ENCODE measurements at places on chromosomes 2 and 18.

- no peak for DNase-seq
Measured at GRCh38 chr2:165645930-165646831, 147.9 kb downstream of the GALNT3 start.

- DNase-seq, result no peak
Measured at GRCh38 chr2:38933653-38934052, 44.0 kb downstream of the ARHGEF33 start.

DNA sequence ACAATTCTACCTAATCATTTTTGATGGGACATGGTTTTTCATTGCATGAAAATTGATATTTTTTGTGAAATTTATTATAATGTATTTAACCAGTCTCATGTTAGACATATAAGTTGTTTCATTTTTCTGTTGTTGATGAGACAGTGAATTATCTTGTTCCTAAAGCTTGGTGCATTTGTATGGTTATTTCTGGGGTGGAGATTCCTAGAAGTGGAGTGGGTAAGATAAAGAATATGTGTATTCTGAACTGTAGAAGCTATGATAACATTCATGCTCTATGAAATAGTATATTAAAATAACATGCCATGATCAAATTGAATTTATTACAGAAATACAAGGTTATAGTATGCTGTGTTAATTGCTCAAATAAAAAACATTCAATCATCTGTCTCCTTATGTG is 69.2 kb downstream of the BOLA3 start:
- no peak for DNase-seq

- no peak for DNase-seq
Measured at GRCh38 chr2:219281588-219281987, 2.4 kb downstream of the DNAJB2 start.

- DNase-seq, result no peak
Measured at GRCh38 chr2:126542247-126542646, 113.7 kb upstream of the GYPC start.

DNA sequence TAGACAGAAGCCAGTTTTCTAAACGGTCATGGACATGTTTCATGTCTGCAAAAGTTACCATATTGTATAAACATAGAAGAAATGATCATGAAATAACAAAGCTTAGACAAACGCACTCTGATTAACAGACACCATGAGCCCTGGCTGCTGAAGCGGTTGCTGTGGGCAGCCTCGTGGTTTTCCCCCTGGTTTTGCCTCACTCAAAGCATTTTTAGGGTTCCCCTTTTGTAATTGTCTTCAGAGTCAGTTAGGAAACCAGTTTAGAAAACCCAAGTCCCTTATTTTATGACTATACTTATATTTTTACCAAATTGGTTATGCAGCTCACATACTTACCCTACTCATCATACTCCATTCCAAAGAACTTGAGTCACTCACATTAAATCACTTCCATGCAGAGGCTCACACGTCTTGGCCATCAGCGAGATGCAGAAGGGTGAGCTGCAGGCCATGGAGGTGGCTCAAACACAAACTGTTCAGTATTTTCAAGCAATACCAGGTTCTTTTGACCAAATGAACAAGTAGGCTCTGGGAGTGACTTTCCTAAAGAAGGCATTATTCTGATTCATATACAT is 105.6 kb upstream of the SALL3 start:
- no peak for DNase-seq

- no peak for DNase-seq
Measured at GRCh38 chr2:100178085-100178788, 35.8 kb upstream of the AFF3 start.

- no peak for DNase-seq
Measured at GRCh38 chr2:112001136-112001715, 53.8 kb upstream of the TMEM87B start.

GRCh38 chr2:40016151-40016885 is 237.3 kb upstream of the THUMPD2 start:
- no peak for DNase-seq

- peak; percentile 30 for DNase-seq
Measured at GRCh38 chr2:232533944-232534710, 5.4 kb upstream of the CHRNG start.

DNA sequence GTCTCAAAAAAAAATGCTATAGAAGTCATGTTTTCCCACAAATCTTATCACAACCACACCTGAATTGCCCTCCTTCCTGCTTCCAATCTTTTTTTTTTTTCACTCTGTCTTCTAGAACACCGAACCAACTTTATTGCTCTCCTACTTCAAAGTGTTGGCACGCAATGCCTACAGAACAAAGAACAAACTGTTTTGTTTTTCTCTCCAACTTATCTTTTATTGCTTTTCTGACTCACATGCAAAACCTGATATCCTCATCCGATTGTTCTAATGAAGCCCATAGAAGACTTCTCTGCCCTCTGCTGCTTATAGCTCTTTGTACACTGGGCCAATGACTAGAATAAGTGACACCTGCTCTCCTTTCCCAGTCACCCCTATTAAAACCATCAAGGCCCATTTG is 602.8 kb downstream of the EPHA4 start:
- no peak for DNase-seq

GRCh38 chr2:104825124-104825865 is 28.6 kb upstream of the POU3F3 start:
- DNase-seq, result no peak

- DNase-seq, result no peak
Measured at GRCh38 chr18:25133879-25134278, 218.1 kb downstream of the ZNF521 start.

- no peak for DNase-seq
Measured at GRCh38 chr2:144374163-144374661, 145.7 kb downstream of the ZEB2 start.

GRCh38 chr2:11385216-11385615 is 40.8 kb upstream of the ROCK2 start:
- DNase-seq, result no peak

GRCh38 chr2:203741566-203741965 is 35.1 kb downstream of the CD28 start:
- DNase-seq, result no peak

DNA sequence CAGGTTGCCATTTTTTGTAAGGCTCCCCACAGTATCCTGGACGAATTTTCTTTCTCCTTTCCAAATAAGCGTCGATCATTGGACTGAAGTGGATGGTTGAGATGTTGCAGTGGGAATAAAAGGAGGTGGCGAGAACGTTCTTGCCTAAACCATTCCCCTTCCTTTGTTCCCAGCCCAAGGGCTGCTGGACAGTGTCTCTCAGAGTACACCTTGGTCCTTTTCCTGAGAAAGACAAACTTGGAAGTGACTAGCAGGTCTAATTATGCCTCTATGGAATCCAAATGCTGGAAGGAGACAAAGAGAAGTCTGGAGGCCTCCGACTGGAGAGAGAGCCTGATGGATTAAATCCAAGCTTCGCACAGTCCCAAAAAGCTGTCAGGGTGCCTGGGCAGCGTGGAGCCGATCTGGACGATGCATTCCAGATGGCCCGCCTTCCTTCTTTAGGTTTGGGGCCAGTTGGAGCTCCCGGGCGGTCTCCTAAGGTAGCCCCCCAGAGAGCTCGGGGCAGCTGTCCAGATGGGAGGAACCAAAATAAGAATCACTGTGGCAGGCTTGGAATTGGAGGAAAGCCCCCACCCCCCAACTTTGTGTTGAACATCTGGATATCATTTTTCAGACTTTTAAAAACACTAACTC is 186.8 kb downstream of the TMEM247 start:
- peak; percentile 88 for DNase-seq

- no peak for DNase-seq
Measured at GRCh38 chr2:176118601-176119339, 2.2 kb downstream of the HOXD10 start.

GRCh38 chr2:18788592-18788991 is 199.2 kb upstream of the NT5C1B start:
- no peak for DNase-seq
